ENCODE measurements at places on chromosomes 2 and 18.

GRCh38 chr2:112293636-112294401 lies 18.4 kb downstream of the ZC3H6 start:
- DNase-seq, result no peak

GRCh38 chr2:207473049-207473930 lies 56.5 kb upstream of the CREB1 start:
- DNase-seq, result no peak

DNA sequence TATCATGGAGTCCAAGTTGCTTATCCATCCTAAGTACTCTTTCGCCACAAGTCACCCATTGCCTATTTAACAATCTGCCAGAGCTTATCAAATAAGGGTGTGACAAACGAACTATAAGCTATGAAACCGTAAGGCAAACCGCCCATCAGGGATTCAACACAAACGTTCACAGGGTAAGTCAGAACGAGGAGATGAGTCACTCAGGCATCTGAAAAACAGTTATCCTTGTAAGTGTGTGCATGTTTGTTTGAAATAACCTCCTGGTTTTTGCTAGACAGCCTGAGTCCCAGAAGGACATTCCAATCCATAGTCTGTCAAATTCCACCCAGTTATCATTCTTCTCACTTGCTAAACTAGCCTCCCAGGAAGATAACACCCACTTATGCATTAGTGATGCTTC lies 299.1 kb downstream of the PAX3 start:
- DNase-seq, result no peak

DNA sequence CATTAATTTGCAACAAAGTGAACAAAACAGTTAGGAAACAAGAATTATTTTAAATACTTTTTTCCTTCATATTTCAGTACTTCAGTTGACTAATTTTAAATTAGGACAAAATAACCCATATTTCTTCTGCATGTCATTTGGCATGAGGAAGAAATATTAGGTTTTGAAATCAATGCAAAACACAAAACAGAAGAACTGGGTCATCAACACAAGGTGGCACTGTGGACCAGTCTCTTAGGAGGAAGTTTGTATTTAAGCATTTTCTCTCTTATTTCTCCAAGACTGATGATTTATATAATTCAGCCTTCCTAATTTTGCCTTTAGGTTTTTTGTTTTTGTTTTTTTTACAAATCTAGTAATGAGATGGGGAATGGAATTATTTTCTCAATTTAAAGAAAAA lies 352.8 kb upstream of the KCNH7 start:
- no peak for DNase-seq

- DNase-seq, result no peak
Measured at GRCh38 chr18:79458131-79458838, 62.6 kb downstream of the NFATC1 start.

DNA sequence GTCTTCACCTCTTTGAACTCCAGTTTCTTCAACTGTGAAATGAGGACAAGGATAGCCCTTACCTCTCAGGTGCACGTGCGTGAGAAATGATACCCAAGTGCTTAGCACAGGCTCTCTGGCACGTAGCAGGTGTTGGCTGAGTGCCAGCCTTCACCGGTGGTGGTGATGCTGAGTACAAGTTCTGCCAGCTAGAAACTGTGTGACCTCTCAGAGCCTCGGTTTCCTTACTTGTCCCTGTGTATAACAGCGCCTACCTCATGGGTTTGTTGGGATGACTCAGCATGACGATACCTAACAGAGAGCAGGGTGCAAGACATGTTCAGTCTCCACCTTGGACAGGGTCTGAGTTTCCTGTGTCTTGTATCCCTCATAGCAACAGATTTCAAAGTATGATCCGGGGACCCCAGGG lies 205.1 kb downstream of the TNS1 start:
- no peak for DNase-seq

GRCh38 chr2:221704442-221704841 lies 132.3 kb upstream of the EPHA4 start:
- no peak for DNase-seq
